ENCODE measurements at places on chromosomes 1 and 21. TPM values are rescaled to one million over a fixed set of nuclear protein-coding genes. Genes with fewer than 3 reads are reported as not detected.

ACKR1 gene
- total RNA-seq, result 46.8 TPM

DNA sequence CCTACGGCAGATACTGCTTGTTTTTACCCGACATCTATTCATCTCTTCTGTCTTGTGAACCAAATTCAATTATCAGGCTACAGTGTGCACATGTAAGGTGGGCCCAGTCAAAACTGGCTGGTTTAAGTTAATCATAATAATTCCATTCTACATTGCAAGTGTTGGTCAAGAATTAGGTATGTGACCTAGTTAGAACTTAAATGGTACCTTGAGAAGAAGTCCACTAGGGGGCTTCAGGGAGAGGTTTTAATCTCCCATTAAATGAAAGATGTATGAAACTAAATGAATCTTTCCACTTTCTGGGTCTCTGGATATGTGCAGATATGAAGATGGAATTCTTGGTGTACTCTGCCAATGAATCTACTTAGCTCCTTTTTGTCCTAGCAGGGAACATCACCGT lies 187.1 kb downstream of the CDC42BPA start:
- H3K27ac ChIP-seq, result no peak overlapping the region
- H3K36me3 ChIP-seq, result no peaks in the 10 kb centered on the region
- no peaks in the 10 kb centered on the region for H3K27me3 ChIP-seq
- no peaks in the 10 kb centered on the region for H3K4me1 ChIP-seq
- no peak for DNase-seq

OR2T2 gene
- not detected for total RNA-seq

SH3D21 gene
- 6.0 TPM for total RNA-seq

- no peaks in the 10 kb centered on the region for H3K36me3 ChIP-seq
- H3K27me3 ChIP-seq, result no peaks in the 10 kb centered on the region
- peaks cover 60% of the 10 kb centered on the region for H3K4me1 ChIP-seq
- no peak overlapping the region for H3K4me3 ChIP-seq
These were observed 36.7 kb downstream of the PEX14 start for GRCh38 chr1:10511494-10511885.

All from suprapubic skin (tissue), 4 donors.